Heart left ventricle (tissue), 16 donors: ENCODE measurements at places on chromosomes 11 and 22.

DNA sequence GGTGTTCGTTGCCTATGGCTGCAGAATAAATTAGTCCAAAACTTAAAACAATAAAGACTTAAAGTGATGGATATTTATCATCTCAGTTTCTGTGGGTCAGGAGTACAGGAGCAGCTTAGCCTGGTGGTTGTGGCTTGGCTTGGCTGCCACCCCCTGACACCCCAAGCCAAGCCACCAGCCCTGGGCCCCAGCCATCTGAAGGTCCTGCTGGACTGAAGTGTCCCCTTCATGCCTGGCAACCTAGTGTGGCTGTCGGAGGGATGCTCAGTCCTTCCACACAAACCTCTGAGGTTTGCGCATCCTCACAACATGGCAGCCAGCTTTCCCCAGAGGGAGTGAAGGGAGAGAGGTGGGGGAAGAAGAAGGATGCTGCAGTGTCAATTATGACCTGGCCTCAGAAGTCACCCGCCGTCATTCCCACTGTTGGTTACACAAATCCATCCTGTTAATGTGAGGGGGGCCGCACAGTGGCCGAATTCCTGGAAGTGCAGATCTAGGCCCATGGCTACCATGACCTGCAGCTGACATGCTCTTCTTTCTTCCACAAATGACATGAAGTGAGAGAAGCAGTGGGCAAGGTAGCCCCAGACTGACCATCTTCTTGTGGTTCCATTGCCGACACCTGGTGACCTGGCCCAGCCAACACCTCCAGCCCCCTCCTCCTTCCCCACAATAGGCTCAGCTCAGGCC is 31.1 kb downstream of the IGF2 start:
- peak; percentile 5 for DNase-seq

GRCh38 chr11:73429121-73429750 is 53.0 kb downstream of the RELT start:
- no peak for DNase-seq

DNA sequence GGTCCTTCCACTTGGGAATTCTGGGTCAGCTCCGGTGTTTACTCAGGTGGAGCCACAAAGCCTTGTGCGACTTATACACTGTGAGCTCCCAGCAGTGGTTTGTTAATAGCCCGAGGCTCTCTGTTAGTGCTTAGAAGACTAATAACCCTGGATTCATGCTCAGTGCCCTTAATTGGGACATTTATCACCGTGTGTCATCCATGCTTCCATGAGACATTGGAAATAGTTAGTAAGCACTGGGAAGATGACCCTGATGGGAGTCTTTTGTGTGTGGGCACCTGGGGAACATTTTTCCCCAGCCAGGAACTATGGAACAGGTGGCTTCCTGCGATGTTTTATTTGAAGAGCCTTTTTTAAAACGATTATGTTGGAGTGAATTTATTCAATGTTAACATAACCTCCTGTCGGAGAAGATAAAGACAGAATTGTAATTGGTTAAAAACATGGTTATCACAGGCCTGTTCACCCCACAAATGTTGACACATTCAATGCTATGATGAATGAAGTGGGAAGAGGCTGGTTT is 188.9 kb downstream of the MYO18B start:
- DNase-seq, result no peak

GRCh38 chr11:43825217-43825816 is 55.3 kb upstream of the ALKBH3 start:
- no peak for DNase-seq

GRCh38 chr11:74321487-74322188 is 10.2 kb upstream of the P4HA3 start:
- no peak for DNase-seq

DNA sequence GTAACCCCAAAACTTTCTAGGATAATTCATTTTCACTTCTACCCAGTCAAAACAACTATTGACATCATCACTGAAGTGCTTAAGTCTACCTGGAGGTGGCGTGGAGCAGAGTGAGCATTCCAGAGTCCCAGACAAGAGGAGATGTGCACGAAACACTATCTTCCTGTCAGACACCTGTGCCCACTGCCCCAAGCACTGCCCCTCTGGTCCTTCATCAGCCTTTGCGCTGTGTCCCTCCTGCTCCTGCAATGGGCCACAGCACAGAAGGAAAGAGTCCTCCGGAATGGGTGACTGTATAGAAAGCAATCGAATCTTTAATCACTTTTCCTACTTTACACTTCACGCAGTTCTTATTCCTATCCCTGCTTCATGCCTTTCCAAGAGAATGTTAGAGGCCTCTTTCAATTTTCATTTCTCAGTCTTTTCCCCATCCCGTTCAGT is 512 bp upstream of the GRIA4 start:
- no peak for DNase-seq

GRCh38 chr11:8831861-8832260 is 79.1 kb upstream of the AKIP1 start:
- DNase-seq, result no peak

DNA sequence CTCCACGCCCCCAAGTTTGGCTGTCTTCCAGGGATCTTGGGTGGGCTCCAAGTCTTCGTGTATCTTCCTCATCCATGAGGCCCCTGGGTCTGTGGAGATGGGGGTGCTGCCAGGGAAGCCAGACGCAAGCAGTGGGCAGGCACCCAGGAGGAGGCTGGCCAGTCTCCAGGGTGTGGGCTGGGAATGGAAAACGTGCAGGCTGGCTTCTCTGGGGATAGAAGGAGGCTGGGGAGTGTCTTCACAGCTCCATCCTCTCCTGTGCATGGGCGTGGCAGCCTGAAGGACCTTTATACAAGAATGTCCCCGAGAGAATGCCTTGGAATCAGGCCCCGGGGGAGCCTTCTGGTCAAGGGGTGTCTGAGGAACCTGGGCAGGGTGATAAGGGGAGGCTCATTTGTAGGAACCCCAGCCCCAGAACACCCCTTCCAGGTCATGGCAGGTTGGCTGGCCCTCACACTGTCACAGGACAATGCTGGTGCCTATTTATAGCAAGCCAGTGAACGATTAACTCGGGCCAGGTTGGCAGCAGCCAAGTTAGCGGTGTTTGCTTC is 14.0 kb downstream of the SGSM1 start:
- DNase-seq, result peak; percentile 62

- no peak for DNase-seq
Measured at GRCh38 chr11:34395916-34396550, 38.2 kb upstream of the ABTB2 start.

DNA sequence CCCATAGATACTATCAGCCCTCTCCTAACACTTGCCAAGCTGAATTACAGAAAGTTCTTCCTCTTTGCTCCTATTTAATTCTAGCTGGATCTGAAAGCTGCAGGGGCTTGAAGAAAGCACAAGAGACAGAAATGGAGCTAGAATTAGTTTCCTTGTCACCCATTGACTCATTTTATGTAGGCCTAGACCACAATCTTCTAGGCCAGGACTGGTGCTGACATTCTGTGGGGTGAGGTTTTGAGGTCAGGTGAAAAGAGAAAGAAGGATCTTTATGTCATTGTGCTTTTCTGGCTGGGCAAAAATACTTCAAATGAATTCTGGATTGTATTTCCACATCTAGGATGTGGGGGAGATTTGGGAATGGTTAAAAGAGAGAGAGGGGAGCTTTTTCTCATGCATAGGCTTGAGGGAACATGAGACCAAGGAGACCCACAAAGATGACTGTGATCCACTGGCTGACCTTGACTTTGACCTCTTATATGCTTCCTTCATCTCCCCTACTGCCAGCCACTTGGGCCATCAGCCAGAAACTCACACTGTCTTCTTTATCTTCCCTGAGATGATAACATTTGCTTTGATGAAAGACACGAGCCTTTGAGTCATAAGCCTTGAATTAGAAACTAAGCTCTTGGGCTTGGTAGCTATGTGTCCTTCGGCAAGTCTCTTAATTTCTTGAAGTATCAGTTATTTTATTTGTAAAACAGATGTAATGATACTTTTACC is 274.9 kb upstream of the CADM1 start:
- peak; percentile 50 for DNase-seq

DNA sequence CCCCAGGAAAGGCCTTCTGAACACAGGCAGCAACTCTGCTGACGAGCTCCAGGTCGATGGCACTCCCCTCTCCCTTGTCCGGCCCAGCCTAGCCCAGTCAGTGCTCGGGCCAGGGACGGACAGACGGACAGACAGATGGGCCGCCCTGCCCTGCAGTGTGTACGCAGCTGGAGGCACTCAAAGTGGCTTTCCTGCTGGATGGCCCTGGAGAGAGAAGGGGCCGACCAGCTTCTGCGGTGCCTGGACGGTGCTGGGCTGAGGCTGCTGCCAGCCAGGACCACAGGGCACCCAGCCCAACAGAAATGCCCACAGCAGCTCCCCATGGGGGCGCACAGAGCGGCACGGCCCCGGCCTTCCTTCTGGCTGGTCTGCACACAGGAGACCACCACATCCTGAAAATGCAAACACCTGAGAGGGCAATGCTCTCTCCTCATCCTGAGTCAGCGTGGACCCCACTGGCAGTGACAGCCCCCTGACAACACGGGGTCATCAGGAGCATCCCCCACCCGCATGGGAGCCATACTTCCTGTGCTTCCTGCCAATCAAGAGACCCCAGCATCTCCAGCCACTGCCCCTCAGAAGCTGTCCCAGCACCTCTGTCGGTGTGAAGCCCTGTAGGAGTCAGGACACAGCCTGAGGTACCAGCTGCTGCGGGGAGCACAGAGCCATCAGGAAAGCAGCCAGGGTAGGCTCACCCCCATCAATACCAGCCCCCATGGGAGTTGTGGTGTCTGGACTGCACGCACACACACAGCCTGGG is 692 bp upstream of the MOB2 start:
- peak; percentile 25 for DNase-seq

GRCh38 chr11:57359896-57360690 is 20.9 kb downstream of the PRG3 start:
- DNase-seq, result no peak

- DNase-seq, result no peak
Measured at GRCh38 chr11:130813196-130813595, 103.1 kb downstream of the SNX19 start.

DNA sequence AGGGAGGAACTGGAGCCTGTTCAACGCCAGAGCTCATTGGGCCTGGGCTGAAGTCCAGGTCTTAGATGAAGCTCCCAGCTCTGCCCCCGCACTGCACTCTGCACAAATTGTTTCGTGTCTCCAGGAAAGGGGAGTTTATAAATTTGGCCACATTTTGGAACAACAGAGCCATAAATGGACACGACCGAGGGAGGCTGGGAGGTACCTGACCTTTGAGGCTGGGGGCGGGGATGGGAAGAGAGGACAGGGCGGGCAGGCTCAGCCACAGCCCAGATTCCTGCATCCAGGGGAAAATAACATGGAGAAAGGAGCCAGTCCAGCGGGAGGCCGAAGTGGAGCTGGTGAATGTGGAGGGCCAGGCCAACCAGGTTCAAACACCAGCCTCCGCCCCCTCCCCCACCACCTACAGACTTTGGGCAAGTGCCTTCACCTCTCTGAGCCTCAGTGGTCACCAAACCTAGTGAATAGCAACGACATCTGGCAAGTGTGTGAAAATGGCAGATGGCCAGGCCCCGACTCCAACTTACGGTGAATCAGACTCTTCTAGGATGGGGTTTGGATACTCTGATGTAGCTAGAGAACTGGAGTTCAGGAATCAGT is 36.8 kb upstream of the SMTN start:
- DNase-seq, result peak; percentile 69
